ENCODE measurements at places on chromosomes 1 and 21. TPM values are rescaled to one million over a fixed set of nuclear protein-coding genes. Genes with fewer than 3 reads are reported as not detected.

- DNase-seq: no peak
Observed at GRCh38 chr1:66231217-66231616, 302.7 kb upstream of the SGIP1 start.

- DNase-seq: peak; percentile 24
Observed at GRCh38 chr1:47785561-47786271, 211.5 kb downstream of the TRABD2B start.

DNA sequence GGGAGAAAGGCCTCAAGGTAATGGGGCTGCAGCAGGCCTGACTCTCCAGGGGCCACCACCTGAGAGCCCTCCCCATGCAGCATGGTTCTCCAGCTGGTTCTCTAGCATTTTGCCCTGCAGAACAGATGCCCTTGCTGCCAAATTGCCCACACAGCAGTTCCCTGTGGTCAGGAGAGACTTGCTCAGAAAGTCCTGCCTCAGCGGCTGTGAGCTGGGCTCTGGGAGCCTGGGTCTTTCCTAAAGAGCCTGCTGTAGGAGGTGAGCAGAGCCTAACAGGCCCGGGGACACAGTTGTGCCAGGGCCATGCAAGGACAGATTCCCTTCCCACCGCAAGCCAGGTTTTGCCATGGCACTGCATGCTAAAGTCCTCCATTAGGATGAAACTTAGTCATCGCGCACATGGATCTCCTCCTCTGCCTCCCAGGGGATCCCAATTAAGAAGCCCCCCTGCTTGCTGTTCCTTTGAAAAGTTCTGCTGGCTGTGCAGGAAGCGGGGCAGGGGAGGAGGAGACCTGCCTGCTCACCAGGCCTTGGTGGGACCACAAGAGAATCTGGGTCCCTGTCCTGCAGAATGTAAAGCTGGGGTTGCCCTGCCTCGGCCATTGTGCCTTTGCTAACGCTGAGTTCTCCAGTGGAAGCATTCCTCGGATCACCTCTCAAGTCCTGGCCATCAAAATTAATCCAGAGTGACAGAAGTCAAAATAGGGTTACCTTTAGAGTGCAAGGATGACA, 21.4 kb downstream of the TEX35 start:
- DNase-seq: no peak

Gene PLA2G2D
- polyA plus RNA-seq: not detected

Gene ADGRB2
- polyA plus RNA-seq: 7.7 TPM

- DNase-seq: peak; percentile 68
Observed at GRCh38 chr1:218344814-218345672, at the start of gene TGFB2. Gene TGFB2, plus strand, starts transcription at chr1:218345336. Its CDS starts 1,366 bp downstream, at chr1:218346702.

Gene EPHA10
- polyA plus RNA-seq: 0.79 TPM

DNA sequence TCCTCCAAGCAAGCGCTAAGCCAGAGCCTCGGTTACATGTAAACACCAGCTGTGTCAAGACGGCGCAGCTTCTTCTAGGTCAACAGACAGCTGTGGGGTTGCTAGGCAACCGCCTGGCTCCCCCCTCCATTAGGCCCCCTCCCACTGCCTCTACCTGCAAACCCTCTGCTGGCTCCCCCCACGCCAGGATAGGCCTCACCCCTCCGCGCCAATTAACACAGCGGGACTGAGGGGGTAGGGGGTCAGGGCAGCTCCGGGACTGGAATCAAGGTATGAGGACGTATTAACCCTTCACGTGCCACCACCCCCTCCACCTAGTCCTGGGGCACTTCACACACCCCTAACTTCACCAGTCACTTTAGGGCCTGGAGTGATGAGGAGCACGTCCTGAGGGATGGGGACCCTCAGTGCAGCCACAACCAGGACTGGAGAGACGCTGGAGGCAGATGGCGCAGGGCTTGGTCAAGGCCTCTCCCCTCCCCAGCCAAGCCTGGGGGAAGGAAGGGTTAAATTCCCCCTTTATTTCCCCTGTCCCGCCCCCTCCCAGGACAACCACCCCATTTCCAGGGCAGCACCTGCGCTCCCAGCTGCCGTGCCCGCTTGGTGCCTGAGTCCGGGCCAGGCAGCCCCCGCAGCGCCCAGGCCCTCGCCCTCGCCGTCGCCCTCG, 37.4 kb upstream of the WASF2 start:
- peak; percentile 92 for DNase-seq

DNA sequence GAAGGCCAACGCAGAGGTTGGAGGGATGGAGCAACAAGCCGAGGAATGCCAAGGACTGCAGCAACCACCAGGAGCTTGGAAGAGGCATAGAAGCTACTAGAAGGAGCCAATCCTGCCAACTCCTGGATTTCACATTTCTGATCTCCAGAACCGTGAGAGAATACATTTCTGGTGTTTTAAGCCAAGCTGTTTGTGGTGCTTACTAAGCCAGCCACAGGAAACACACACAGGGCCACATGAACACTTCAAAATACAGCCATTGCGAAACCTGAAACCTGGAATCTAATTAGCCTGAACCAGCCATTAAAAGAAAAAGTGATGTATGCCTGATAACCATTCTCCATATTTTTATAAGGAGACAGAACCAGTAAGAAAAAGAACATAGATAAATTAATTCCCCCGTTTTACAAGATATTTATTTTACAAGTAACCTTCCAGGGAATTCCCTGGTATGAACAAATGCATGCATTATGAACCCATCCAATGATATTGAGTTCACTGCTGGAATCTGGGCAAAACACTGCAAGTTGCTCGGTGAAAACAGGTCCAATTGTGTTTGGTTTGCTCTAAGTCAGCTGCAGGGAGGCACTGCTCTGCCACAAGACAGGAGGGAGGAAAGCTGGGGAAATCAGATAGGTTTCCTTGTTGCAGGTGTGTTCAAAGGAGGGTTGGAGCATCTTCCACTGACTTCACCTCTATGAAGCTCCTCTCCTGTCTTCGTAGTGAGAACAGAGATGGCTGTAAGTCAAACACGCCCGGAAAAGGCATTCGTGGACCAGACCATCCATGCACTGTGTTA, 70.2 kb downstream of the ETS2 start:
- DNase-seq: no peak

DNA sequence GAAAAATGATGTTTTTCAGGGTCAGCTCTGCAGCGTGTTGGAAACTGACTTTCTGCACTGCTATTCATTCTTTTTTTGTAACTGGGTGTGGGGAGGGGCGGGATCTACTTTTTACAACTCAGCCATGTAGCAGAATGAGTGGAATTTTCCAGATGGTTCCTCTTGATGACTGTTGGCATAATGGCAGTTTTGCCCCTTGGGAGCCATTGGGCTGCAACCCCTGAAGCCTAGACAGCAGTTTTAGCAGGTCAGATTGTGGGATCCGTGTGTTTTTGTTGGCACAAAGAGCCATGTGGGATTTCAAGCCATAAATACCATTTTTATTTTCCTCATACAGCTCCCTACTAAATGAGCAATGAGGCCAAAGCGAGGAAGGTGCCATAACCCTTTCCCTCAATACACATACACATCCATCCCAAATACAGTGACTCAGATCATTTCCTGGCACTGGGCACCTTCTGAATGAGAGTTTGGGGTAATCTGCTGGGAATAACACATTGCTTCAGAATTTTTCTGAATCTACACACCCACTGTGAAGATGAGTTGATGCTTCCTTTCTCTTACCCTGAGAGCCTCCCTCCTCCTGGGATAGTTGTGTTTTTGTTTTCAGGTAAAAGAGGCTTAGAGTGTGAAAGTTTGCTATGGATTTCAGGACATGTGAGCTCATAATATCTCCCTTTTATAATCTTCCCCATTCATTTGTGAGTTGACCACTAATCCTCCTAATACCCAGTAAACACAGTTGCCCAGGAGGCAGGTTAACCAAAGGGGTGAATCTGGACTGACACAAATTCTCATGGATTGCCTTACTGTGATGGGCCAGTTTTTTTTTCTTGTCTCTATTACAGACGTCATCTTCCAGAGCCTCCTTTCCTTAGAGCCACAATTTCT, 13.1 kb downstream of the S100A10 start:
- peak; percentile 49 for DNase-seq

GRCh38 chr21:46038871-46039397, 57.4 kb downstream of the COL6A1 start:
- DNase-seq: no peak

GRCh38 chr1:230282157-230282556, 144.0 kb downstream of the PGBD5 start:
- DNase-seq: peak; percentile 52

Gene CCT3
- polyA plus RNA-seq: 166 TPM

- no peak for DNase-seq
Observed at GRCh38 chr1:240712014-240712731, 100.2 kb upstream of the GREM2 start.

Gene HSF2BP
- 1.3 TPM for polyA plus RNA-seq

Gene PLD5
- polyA plus RNA-seq: 0.58 TPM

- DNase-seq: no peak
Observed at GRCh38 chr21:32352526-32352925, 40.3 kb downstream of the URB1 start.

- no peak for DNase-seq
Observed at GRCh38 chr1:12095452-12096263, 32.6 kb downstream of the TNFRSF8 start.

Gene ATF6
- polyA plus RNA-seq: 15.3 TPM

Gene ADIPOR1
- polyA plus RNA-seq: 121 TPM

DNA sequence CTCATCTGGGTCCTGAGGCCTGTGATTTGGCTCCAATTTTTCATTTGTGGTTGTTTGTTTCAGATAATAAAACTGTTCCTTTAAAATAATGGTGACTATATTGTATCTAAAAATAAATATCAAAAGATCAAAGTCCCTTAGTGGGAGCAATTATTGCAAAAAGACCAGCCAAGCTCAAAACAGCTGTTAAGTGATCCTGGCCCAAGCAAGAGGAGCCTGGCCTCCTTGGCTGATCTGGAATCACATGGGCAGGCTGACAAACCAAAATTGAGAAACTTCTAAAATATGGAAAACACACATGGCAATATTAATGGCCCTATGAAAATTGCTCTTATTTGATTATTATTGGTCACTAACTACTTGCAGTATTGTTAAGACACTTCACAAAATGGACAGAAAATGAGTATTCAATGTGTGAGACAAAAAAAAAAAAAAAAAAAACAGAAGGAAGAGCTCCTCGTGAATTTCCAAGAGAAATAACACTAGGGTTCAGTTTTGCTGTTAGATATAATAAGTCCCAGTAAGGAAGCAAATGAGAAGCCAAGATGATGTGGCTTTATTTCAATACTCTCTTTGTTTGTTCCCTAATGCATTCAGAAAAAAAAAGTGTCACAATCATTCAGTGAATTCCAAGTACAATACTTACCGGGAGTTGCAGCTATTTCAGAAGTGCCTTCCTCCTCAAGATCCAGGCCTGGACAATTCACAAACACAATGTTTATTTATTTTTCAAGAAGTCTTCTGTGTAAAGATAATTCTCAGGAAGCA, 105.1 kb downstream of the SEC16B start:
- DNase-seq: no peak

DNA sequence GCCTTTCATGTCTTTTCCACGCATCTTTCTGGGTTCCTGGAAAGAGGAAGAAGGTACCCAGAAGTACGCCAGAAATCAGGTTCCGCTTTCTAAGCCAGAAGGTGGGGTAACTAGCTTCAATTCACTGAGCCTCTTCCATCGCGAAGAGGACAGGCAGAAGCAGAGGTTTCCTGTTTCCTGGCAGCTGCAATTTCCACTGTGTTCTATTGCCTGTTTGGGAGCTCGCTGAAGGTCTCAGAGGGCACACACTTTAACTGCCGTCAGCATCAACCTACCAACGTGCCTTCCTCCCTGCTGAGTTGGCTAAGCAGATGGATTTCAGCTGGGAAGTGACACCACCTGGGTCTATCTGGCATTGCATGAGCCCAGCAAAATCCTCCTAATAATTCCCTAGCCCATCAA, 10.0 kb downstream of the NCF2 start:
- DNase-seq: no peak

GRCh38 chr1:93773049-93773838, 91.6 kb upstream of the BCAR3 start:
- DNase-seq: no peak

Gene UBXN10
- 1.1 TPM for polyA plus RNA-seq

DNA sequence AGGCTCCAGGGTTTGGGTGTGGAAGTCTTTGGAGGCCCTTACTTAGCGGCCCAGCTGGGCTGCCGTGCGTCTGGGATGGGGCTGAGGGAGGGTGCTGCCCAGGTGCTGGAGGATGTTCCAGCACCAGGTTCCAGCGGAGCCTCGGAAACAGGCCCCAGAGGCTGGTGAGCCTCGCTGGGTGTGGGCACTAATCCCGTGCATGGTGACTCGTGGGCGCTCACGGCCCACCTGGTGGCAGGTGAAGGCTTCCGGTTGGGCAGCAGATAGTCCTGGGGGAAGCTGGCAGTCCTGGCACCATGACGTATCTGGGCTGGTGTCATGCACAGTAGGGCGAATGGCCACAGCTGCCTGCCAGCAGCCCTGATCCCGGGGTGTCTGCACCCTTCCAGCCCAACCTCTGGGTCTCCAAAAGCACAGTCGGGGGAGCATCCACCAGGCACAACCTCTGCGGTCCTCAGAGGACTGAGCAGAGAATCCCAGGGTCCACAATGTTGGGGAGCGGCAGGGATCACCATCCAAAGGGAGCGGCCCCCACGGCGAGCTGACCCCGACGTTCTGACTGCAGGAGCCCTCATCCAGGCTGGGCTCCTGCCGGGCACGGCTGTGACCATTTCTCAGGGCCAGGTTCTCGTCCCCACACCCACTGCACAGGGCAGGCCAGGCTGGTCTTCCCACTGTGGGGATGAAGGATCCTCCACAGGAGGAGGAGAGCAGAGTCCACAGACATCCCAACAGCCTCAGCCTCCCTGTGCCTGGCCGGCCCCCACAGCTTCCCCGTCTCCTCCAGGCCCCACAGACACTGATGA, 25.3 kb downstream of the FTCD start:
- no peak for DNase-seq

Gene TTC39A
- polyA plus RNA-seq: 18.9 TPM

DNA sequence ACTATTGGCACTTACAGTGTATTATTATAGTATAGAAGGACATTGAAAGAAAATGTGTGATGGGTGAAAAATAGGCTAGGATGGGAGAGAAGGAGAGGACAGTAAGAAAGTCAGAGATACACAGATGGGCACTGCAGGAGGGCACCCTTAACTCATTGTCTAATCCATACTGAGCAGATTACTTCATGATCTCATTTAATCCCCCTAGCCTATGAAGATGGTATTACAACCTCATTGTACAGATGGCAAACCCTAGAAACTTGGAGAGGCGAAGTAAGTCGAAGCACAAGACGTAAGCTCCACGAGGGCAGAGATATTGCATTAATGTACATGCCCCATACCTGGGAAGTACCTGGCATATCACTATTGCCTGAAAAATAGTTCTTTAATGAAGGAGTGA, 346.9 kb upstream of the DAB1 start:
- DNase-seq: no peak
